Epithelial cell of proximal tubule (primary cell): ENCODE measurements at places on chromosomes 6 and 20. TPM values are rescaled to one million over a fixed set of nuclear protein-coding genes. Genes with fewer than 3 reads are reported as not detected.

DNA sequence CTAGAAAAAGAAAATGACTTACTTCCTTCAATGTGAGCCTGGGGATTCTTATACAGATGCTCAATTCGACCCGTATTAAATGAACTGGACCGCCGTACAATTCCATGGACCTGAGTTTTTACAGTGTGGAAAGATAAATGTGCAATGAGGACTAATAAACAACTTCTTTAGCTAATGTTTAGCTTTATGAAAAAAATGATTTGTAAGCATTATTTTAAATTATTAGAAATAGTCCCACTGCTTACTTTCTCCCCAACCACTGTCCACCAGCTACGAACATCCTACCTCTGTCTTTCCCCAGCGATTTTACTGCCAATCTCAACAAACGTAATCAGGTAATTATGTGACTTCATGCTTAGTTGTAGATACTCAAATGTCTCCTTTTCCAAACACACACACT is 128.0 kb downstream of the GMDS start:
- DNase-seq: no peak

- no peak for DNase-seq
Observed at GRCh38 chr6:124983383-124984083, 21.3 kb downstream of the RNF217 start.

NR2E1 gene
- total RNA-seq: not detected in 2 replicates

- DNase-seq: no peak
Observed at GRCh38 chr6:128117916-128118315, 217.1 kb upstream of the THEMIS start.

GRCh38 chr6:82493467-82493866 is 129.8 kb downstream of the TPBG start:
- DNase-seq: no peak

DEFB124 gene
- not detected in 2 replicates for total RNA-seq

DNA sequence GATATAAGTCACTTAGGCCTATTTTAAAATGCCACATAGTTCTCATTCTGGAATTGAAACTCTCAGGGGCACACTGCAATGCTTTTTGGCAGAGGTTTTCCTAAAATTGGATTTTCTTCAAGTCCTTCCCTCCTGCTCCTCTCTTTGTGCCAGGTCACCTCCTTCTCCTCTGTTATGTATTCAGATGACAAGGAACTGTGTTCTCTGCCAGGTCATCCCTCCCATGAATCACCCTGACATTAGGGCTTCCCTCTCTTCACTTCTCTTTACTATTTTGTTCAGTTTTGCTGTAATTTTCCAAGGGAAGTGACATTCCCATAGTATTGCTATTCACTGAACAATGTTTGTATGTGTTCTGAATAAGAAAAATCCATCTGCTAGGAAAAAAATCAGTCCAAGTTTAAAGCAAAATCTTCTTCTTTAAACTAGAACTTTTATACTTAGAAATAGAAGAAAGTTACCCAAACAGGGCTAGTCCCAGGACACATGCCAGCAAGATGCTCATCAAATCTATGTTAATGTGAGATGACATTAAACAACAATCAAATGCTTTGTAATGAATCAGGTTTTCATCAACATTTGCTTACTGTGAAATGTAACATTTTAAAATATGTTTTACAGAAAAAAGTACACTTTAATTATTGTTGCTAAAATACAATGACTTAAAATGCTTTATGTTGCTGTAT is 461.1 kb downstream of the MMUT start:
- no peak for DNase-seq

DNA sequence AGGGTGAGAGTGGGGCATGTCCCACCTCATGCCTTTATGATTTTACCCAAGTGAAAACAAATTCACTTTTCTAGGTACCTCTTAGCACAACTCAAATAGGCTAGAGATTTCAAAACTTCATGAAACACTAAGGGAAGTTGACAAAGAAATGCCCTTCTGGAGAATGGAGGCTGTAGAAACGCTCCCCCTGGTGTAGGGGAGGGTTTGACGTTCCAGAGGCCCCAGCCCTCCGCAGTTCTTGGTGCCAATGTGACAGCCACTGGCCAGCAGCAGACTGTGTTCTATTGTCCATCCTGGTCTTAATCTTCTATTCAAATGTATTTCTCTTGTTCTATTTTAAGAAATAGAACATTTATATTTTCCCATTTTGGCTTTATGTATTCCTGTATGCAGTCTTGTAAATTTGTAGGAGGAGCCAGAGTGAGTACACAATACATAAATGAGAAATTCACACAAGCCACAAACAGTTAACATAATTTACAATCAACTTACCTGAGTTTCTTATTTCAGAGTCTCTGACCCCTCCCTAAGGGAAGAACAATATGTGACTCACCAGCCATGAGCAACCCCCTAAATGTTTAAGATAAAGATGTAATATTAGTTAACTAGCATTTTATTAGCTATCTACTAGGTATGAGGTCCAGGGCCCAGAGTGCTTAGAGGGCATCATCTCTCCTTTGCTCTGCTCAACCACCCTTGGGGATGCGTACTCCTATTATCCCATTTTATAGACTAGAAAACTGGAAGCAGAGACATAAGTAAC is 8.8 kb upstream of the MUC21 start:
- no peak for DNase-seq

DNA sequence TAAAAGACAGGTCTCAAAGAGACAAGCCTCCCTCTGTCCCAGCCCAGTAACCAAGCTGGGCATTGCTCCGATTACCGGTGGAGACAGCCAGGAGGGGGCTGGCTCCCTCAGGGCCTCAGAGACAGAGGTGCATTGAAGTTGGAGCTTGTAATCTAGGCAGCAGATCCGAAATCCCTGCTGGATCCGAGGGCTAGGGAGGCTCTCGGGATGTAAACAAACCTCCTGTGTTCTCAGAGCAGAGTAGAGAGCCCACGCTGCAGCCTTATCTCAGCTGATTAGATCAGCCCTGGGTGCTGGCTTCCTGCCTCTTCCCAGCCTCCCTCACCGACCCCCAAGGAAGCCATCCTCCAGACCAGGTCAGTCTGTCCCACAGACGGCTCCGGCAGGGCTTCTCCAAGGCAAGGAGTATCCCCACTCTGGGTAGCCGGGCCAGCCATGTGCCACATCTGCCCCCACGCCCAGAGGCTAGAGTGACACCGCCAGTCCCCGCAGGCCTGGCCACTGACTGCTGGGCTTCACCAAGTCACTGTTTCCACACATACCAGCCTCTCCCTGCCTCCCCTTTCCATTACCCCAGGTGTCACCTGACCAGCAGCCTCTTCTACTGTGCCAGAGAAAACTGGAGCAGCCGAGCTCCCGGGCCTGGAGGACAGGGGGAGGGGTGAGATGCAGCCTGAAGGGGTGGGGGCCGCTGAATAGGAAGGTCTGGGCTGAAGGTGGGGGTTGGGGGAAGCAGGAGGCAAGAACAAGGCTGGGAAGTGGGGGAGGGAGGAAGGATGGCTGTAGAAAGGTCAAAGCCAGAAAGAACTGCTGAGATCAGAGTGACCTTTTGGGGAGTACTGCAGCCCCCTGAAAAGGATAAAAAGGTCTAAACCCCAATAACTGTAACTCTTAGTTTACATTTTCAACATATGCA is 6.0 kb downstream of the SDC4 start:
- no peak for DNase-seq

OR2J3 gene
- total RNA-seq: not detected in 2 replicates

PTK6 gene
- total RNA-seq: not detected in 2 replicates

GRCh38 chr6:49782725-49783124 is 4.4 kb downstream of the PGK2 start:
- no peak for DNase-seq

SALL4 gene
- total RNA-seq: 1.4 and 3.7 TPM in 2 replicates

MED23 gene
- total RNA-seq: 14.5 and 15.0 TPM in 2 replicates

DNA sequence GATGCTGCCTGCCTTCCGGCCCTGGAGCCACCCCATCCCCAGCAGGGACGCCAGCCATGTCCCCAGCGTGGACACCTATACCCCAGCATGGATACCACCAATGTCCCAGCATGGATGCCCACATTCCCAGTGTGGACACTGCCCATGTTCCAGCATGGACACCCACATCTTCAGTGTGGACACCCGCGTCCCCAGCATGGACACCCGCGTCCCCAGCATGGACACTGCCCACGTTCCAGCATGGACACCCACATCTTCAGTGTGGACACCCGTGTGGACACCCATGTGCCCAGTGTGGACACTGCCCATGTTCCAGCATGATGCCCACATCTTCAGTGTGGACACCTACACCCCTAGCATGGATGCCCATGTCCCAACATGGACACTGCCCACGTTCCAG is 7.1 kb upstream of the FRMD1 start:
- no peak for DNase-seq

GRCh38 chr6:73395875-73396274 is 1.2 kb downstream of the DDX43 start:
- DNase-seq: no peak

TNXB gene
- 0.23 TPM in 1 of 2 replicates, not detected in the other for total RNA-seq

SYCP2 gene
- 0.29 and 1.2 TPM in 2 replicates for total RNA-seq

TBXT gene
- not detected in 2 replicates for total RNA-seq

- DNase-seq: no peak
Observed at GRCh38 chr6:117482240-117483003, at the start of gene DCBLD1. TSS of gene DCBLD1 (plus strand) at chr6:117482674. CDS start at chr6:117482782, 108 bp downstream.

- no peak for DNase-seq
Observed at GRCh38 chr20:12047838-12048432, 130.2 kb downstream of the BTBD3 start.

DNA sequence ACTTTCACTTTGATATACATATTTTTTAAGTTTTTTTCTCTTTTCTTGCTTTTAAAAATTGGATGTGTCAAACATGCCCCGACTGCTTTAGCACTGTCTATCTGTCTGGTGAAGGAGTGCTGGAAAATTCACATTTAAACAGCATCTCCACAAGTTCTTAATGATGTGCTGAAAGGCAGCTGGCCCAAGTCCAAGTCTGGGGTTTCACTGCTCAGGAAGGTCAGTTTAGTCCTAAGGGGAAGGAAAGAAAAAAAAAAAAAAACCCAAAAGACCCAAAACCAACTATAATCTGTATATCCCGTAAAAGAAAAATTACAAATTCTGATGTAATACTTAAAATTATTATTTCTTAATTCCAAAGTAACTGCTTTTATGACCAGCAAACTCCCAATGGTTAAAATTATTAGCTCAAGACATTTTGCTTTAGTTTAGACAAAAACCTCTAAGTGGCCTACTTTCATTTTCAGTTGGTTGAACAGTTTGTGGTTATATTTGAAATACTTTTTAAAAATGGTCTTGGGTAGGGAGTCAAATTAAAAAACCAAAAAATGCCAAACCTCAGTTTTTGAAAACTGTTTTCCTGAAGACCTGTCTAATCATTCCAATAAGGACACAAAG is 79.5 kb upstream of the PREP start:
- DNase-seq: no peak

GRCh38 chr20:46458866-46459750 is 52.7 kb upstream of the ELMO2 start:
- DNase-seq: no peak

ACTL10 gene
- 2.2 TPM in 2 replicates for total RNA-seq

COL9A1 gene
- total RNA-seq: not detected in 2 replicates

GRCh38 chr20:16451001-16451400 is 122.2 kb downstream of the KIF16B start:
- no peak for DNase-seq

GRCh38 chr6:6803180-6803977 is 214.9 kb downstream of the LY86 start:
- no peak for DNase-seq

DNA sequence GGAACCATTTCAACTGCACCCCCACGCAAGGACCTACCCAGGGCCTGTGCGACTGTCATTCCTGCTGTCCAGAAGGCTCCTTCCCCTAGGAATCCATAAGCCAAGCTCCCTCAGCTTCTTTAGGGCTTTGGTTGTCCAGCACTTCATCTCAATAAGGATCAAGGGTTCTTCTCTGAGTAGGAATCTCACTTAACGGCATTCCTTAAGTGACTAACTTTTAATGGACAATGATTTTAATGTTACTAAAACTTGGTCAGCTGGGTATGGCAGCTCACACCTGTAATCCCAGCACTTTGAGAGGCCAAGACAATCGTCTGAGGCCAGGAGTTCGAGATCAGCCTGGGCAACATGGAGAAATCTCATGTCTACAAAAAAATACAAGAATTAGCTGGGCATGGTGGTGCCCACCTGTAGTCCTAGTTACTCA is 13.4 kb downstream of the UBE2V1 start:
- no peak for DNase-seq

GRCh38 chr6:96246563-96246962 is 230.8 kb downstream of the FUT9 start:
- DNase-seq: no peak

GRCh38 chr20:47027042-47027441 is 132.4 kb downstream of the EYA2 start:
- DNase-seq: no peak

DNA sequence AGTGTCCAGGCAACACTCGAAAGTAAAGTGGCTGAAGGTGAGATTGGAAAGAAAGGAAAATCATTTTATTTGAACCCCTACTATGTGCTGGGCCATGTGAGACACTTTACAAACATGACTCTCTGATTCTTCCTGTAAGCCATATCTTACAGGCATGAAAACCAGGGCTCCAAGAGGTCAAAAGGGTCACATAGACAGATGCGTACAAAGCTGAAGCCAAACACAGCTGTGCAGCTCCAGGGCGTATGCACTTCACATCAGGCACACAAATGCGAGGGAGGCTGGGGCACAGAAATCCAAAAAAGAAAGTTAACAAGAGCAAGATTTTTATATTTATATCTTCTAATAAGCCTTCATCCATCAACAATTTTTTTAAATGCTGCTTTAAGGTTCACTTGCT is 176.5 kb downstream of the PHACTR1 start:
- no peak for DNase-seq

- peak; percentile 13 for DNase-seq
Observed at GRCh38 chr6:110053395-110054240, 75.5 kb downstream of the GPR6 start.

GPSM3 gene
- 15.7 and 17.8 TPM in 2 replicates for total RNA-seq

DHX16 gene
- total RNA-seq: 41.5 and 52.0 TPM in 2 replicates

DNA sequence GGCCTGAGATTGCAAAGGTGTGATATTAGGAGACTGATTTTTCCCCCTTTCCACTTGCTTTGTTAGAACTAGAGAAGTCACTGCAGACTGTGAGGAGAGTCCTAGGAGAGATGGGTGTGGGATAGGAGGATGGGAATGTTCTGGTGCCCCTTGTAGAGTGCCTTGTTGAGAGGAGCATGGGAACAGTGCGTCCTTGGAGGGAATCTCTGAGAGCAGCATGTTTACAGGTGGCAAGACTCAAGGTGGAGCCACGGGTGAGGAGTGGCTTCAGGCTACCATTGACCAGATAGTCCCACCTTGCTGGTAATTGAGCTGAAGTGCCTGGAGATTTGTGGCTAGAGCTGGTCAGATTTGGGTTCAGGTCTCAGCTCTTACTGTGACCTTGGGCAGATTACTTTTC is 6.0 kb downstream of the PLCG1 start:
- no peak for DNase-seq

DNA sequence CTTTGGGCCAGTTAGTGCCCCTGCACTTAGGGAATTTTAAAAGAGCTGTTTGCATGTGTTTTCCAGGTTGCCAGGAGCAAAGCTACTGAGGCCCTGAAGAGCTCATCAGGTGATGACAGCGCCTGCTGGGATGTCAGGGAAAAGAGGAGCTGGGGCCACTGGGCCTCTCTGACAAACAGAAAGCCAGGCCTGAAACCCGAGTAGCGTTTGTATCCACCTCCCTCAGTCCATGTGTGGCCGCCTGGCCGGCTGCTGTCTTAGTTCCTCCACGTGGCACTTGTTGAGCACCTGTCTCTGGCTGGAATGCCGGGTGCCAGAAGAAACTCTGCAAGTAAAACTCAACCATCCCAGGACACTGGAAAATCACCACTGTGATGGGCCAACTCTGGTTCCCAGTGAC is 601.2 kb downstream of the CDH26 start:
- no peak for DNase-seq
